ENCODE measurements at places on chromosomes 12 and 14. TPM values are rescaled to one million over a fixed set of nuclear protein-coding genes. Genes with fewer than 3 reads are reported as not detected.

GRCh38 chr12:104356231-104357115, 52.9 kb downstream of the EID3 start:
- H3K4me1 ChIP-seq, result no peaks in the 10 kb centered on the region
- no peak overlapping the region for H3K4me3 ChIP-seq
- no peak for DNase-seq
- no peak overlapping the region for H3K27ac ChIP-seq
- H3K36me3 ChIP-seq, result no peaks in the 10 kb centered on the region

DNA sequence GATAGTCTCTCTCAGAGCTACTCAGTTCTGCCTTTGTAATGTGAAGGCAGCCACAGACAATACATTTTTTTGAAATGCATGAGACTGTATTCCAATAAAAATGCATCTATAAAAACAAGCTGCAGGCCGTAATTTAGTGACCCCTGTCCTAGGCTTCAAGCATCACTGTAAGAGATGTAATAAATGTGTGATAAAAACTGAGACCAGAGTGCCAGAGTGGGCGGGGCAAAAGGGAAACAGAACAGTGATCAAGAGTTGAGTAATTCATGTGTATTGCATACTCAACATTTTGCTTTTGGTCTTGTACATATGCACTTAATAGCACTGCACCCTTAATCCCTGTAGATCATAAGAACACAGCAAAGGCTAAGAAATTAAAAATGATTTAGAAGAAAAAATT, 743.5 kb downstream of the DIO2 start:
- DNase-seq, result no peak
- H3K4me3 ChIP-seq, result no peak overlapping the region
- H3K36me3 ChIP-seq, result no peaks in the 10 kb centered on the region
- H3K4me1 ChIP-seq, result no peaks in the 10 kb centered on the region

DNA sequence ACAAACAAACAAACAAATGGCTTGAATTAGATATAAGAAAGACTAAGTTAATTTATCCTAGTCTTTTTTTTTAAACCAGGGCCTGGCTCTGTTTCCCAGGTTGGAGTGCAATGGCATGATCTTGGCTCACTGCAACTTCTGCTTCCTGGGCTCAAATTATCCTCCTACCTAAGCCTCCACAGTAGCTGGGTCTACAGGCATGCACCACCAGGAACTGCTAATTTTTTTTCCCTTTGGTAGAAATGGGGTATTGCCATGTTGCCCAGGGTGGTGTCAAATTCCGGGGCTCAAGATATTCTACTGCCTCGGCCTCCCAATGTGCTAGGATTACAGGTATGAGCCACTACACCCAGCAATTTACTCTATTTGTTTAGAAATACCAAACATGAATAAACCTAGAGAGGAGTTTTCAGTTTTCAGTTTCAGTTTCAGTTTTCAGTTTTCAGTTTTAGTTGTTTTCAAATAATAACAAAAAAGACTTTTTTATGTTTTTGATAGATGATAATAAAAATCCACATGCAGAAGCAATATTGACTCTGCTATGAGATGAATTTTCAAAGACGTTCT, 817.0 kb downstream of the FLRT2 start:
- DNase-seq, result no peak
- no peak overlapping the region for H3K27ac ChIP-seq
- H3K36me3 ChIP-seq, result no peaks in the 10 kb centered on the region
- no peaks in the 10 kb centered on the region for H3K4me1 ChIP-seq

Gene GLIPR1
- total RNA-seq, result 10.0 TPM

DNA sequence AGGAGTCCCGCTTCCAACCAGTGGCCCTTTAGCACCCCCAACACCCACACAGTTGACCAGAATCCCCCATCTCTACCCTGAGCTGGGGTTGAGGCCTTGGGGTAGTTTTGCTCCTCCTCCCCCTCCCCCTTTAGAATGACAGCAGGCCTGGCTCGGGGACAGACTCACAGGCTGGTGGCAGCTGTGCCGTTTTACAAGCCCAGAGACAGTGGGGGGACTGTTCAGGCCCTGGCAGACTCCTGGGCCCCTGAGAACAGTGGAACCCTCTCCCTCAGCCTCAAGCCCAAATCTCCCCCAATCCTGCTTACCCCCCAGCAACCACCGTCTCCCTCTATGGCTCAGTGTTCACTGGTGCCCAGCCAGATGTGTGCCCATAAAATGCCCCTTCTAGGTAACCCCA, 10.1 kb downstream of the TMEM119 start:
- no peak for DNase-seq
- no peak overlapping the region for H3K4me3 ChIP-seq
- H3K4me1 ChIP-seq, result no peaks in the 10 kb centered on the region
- H3K27ac ChIP-seq, result no peak overlapping the region

Gene CD163L1
- 8.2 TPM for total RNA-seq

GRCh38 chr12:97177481-97177880, 270.4 kb downstream of the NEDD1 start:
- no peaks in the 10 kb centered on the region for H3K4me1 ChIP-seq
- H3K36me3 ChIP-seq, result no peaks in the 10 kb centered on the region
- H3K27me3 ChIP-seq, result no peaks in the 10 kb centered on the region
- H3K4me3 ChIP-seq, result no peak overlapping the region

- no peak for DNase-seq
- no peak overlapping the region for H3K27ac ChIP-seq
- H3K4me1 ChIP-seq, result peaks cover 12% of the 10 kb centered on the region
- H3K4me3 ChIP-seq, result no peak overlapping the region
- no peaks in the 10 kb centered on the region for H3K27me3 ChIP-seq
Measured at GRCh38 chr14:22926316-22926715, 2.9 kb downstream of the PRMT5 start.

Gene RIMBP2
- total RNA-seq, result 7.0 TPM

DNA sequence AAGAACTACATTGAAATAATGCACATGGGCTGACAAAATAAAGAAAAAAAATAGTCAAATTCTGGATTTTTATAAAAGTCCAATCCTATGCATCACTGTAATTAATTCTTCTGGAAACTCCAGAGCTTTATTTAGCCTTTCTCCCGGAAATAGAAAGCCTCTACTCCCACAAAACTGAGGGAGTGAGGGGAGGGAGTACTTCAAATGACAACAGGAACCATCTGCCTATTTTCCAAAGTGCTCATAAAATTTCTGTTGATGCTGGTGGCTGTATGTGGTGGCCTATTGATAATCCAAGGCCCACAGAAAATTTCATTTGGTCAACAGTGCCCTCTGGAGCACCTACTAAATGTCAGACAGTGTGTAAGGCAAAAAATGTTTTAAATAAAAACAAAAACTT, 64.6 kb downstream of the KIF21A start:
- H3K27ac ChIP-seq, result no peak overlapping the region
- H3K4me1 ChIP-seq, result no peaks in the 10 kb centered on the region
- no peaks in the 10 kb centered on the region for H3K27me3 ChIP-seq

Gene IL31
- not detected for total RNA-seq

Gene LRTM2
- not detected for total RNA-seq

DNA sequence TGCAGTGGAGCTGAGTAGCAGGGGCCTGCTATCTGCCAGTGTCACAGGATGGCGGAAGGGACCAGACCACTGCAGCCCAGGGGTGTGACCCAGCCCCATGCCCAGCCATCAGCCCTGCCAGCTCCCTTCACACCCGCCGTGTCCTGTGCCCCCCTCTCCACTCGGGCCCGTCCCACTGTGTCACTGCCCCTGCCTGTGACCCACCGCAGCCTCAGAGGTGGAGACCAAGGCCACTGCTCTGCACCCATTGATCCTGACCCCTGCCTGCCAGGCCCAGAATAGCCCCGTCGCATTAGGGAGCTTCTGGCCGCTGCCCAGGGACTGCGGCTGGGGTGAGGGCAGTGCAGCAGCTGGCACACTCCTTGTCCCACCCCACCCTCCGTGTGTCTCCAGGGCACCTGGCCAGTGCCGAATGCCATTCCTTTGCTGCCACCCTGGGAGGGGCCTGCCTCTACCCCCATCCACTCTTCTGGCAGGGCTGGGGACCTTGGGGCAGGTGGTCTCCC, 2.1 kb upstream of the CRIP2 start:
- H3K4me3 ChIP-seq, result no peak overlapping the region
- H3K4me1 ChIP-seq, result peaks cover 52% of the 10 kb centered on the region
- no peak for DNase-seq
- no peak overlapping the region for H3K27ac ChIP-seq
- H3K27me3 ChIP-seq, result no peaks in the 10 kb centered on the region
- H3K36me3 ChIP-seq, result no peaks in the 10 kb centered on the region

Gene PLA2G1B
- total RNA-seq, result not detected

GRCh38 chr14:30974628-30975027, 50.8 kb upstream of the AP4S1 start:
- H3K36me3 ChIP-seq, result no peaks in the 10 kb centered on the region
- H3K27me3 ChIP-seq, result no peaks in the 10 kb centered on the region
- no peak overlapping the region for H3K27ac ChIP-seq
- no peak for DNase-seq
- no peaks in the 10 kb centered on the region for H3K4me1 ChIP-seq

DNA sequence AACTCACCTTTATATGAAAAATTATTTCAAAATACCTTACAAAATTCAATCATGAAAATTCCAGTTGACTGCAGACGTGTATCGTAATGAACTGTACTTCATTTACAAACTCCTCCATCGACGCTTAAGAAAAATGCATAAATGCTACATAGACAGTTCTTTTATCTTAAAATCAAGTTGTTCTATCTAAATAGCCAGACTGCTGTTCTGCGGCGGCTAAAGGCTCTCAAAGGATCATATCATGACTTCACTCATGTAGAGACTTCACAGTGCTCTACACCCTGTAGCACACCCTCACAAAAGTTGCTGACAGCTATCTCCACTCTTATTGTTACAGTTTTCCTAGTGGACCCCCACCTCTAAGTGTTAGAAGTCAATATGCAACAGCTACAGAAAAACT, 5.2 kb downstream of the KRAS start:
- H3K36me3 ChIP-seq, result no peaks in the 10 kb centered on the region
- no peaks in the 10 kb centered on the region for H3K4me1 ChIP-seq
- H3K4me3 ChIP-seq, result no peak overlapping the region
- no peaks in the 10 kb centered on the region for H3K27me3 ChIP-seq
- no peak for DNase-seq

DNA sequence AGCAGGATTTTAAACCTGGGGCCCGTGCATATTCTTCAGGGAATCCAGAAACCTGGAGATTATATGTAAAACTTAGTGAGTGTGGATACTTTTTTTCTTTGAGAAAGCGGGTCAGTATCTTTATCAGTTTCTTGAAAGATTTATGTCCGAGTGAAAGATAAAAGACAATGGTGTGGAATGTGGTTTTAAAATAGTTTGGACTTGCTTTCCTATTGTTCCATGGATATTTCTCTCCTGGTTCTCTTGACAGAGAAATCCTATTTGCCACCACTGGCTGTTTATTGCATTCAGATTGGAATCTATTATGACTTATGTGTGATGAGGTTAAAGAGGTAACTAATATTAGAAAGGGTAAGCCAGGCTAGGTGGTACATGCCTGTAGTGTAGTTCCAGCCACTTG, 27.4 kb downstream of the KTN1 start:
- H3K27ac ChIP-seq, result no peak overlapping the region
- H3K4me3 ChIP-seq, result no peak overlapping the region
- H3K4me1 ChIP-seq, result no peaks in the 10 kb centered on the region
- no peak for DNase-seq
- H3K36me3 ChIP-seq, result no peaks in the 10 kb centered on the region

- no peak overlapping the region for H3K27ac ChIP-seq
- H3K4me1 ChIP-seq, result no peaks in the 10 kb centered on the region
- H3K27me3 ChIP-seq, result no peaks in the 10 kb centered on the region
- DNase-seq, result no peak
- no peaks in the 10 kb centered on the region for H3K36me3 ChIP-seq
- no peak overlapping the region for H3K4me3 ChIP-seq
Measured at GRCh38 chr14:61638595-61639387, 56.5 kb upstream of the HIF1A start.

DNA sequence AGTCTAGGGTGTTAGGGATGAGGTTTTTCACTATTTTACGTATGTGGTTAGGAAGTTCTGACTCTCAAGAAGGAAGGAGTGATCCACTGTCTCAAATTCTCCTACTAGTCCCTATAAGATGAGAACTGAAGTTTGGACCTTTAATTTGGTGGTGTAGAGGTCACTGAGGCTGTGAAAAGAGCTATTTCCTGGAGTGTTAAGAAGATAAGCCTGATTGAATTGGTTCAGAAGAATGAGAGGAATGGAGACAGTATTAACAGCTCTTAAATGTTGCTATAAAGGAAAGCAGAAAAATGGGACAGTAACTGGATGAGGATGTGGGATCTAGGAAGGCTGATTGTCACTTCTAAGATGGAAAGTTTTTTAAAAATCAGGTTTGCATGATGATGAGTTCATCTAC, 57.6 kb downstream of the CNTN1 start:
- H3K27me3 ChIP-seq, result no peaks in the 10 kb centered on the region
- no peaks in the 10 kb centered on the region for H3K4me1 ChIP-seq
- no peak overlapping the region for H3K27ac ChIP-seq
- no peak for DNase-seq
- no peak overlapping the region for H3K4me3 ChIP-seq

Gene MRPL52
- 195 TPM for total RNA-seq

Gene ADSS1
- 44.4 TPM for total RNA-seq
